Activated naive CD4-positive, alpha-beta T cell treated with anti-CD3 and anti-CD28 coated beads, Interleukin-2, amount 50 U/mL, for 16 hours (primary cell): ENCODE measurements at places on chromosomes 1 and 21.
A peak's percentile ranks its signal among the peaks of the same experiment; 100 is the strongest.

DNA sequence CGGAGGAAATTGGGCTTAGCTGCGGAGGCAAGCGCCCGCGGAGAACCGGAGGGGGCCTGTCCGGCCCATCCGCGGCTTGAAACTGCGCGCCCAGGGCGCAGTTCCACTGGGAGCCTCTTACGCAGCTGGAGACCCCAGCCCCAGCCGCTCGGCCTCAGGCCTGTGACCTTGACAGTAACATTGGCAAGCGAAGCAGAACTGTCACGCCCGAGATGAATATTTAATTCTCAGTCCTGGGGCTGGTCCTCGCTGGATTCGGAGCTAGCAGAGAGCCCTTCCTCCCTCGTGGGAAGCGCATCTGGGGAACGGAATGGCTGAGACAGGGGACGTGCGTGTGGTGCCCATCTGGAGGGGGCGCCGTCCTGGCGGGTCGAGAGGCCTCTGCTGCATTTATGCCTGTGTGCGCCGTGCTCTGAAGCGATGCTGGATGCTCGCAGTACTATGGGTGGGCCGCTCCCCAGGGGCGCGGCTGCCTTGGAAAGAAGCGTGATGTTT lies 928 bp downstream of the SLC6A17 start:
- no peak for DNase-seq

DNA sequence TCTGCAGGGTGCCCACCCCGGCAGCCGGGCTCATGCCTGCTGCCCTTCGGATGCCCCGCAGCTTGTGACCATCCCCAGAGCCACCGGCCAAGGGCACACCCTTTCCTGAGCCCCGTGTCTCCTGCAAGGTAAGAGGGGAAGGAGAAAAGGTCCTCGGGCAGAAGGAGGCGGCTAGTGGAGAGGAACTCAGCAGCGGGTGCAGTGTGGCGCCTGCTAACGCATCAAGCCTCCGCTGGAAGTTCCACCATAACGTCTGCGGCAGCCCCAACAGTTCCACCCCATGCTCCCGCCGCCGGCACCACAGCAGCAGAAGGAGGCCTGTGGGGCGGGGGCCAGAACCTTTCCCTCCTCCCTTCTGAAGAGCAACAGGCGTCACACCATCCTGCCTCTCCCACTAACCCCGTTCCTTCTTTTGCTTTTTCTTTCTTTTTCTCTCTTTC lies 990 bp downstream of the VWA5B1 start:
- peak; percentile 16 for DNase-seq

DNA sequence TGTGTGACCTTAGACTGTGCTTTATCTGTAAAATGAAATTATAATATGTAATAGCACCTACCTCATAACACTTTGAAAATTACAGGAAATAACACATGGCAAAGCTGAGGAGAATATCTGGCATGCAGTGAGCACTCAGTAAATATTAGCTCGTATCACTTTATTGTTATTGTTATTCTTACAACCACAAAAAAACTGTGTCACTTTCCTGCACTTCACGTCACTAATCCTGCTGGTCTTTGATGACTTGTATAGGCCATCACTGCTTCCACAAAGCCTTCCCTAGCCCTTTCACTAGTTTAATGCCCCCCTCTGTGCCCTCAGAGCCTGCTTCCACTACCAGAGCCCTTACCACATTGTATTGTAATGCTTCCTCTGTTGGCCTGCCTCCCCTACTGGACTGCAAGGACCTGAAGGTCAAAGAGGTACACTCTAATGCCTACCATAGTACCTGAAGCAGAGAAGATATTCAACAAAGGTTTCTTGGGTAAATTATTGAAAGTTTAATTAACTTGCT lies 231.6 kb downstream of the NFIA start:
- DNase-seq: no peak

DNA sequence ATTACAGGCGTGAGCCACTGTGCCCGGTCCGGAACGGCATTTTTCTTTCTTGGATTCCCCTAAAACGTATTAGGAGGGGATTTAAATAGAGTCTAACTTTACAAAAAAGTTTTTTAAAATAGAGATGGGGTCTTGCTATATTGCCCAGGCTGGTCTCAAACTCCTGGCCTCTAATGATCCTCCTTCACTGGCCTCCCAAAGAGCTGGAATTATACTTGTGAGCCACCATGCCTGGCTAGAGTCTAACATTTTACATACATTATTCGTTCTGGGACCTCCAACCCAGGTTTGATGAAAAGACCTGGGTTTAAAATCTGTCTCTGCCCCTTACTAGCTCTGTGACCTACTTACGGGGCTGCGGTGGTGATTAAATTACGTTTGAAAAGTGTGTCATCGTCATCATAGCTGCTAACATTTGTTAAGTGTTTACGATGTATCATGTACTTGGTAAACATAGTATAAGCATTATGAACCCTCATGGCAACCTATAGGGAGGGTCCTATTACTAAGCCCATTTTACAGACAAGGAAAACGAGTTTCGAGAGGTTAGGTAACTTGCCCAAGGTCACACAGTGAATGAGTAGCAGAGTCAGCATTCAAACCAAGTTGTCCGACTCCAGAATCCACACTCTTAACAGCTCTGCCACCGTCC lies 24.5 kb downstream of the PLEKHM2 start:
- DNase-seq: no peak

DNA sequence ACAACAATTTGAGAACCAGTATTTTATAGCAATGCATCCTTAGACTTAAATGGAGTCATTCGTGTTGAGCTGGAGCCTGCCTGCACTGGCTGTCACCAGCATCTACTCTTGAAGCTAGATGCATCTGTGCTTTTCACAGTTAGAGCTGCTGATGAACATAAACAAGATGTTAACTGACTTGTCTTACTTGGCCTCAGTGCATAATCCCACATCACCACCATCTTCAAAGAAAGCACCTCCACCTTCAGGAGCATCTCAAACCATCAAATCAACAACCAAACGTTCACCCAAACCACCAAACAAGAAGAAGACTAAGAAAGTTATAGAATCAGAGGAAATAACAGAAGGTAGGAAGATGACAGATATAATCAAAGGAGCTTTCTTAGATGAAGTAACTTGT lies 71.1 kb downstream of the TPR start:
- DNase-seq: no peak

- DNase-seq: no peak
Measured at GRCh38 chr1:162596514-162597170, 35.1 kb downstream of the UAP1 start.

GRCh38 chr1:155471026-155471425 lies 91.6 kb downstream of the ASH1L start:
- no peak for DNase-seq

- no peak for DNase-seq
Measured at GRCh38 chr1:67937651-67938050, 104.4 kb upstream of the GNG12 start.

GRCh38 chr1:6224718-6225117 lies 11.0 kb downstream of the ICMT start:
- DNase-seq: no peak

- DNase-seq: no peak
Measured at GRCh38 chr21:38712071-38712470, 93.7 kb upstream of the ETS2 start.
